ENCODE measurements at places on chromosomes 1 and 21.

DNA sequence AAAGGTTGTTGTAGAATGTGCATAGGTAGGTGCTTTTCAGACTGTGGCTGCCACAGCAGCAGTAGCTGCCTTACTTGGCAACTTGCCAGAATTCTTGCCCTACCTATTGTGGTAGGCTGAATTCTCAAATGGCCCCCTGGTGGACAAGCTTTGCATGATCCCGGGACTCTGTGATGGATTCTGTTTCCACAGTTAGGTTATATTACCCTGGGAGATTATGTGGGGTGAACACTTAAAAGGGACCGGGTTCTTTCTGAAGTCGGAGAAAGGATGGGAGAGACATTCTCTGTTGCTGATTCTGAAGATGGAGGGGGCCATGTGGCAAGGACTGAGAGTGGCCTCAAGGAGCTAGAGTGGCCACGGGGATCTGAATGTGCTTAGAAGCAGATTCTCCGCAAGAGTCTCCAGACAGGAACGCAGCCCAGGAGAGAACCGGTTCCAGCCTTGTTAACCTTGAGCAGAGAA lies 32.1 kb upstream of the KCNE1 start:
- DNase-seq, result peak; percentile 53

DNA sequence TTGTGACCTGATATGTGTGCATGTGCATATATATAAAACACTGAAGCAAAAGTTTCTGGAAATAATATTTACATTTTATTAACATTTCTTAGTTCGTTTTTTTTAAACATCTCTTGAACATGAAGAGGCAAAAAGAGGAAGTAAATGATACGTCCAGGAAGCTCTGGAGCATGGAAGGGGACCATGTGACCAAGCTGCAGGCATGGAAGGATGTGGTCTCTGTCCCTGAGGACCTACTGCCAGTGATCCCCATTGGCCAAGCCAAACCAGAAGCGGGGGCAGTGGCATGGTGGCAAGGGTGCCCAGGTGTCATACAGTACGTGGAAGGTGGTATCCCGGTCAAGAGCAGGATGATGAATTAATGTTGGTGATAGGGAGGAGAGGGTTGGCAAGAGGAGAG lies 268.3 kb upstream of the PROX1 start:
- DNase-seq, result no peak

DNA sequence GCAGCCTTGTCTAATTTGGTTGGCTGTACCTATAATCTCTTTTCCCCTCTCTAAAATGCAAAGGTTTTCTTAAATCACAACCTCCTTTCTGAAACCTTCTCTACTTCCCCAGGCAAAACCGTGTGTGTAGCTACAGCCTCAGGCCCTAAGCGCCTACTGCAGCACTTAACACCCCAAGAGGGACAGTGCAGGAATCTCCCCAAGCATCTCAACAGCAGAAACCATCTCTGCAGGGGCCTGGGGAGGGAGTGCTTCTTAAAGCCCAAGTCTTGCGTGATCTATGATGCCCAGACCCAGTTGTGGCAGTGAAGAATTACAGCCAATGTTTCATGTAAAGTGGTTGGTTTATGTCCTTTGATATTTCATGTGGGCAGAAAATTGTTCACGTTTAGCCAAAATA lies 159.3 kb downstream of the DSCAM start:
- no peak for DNase-seq

GRCh38 chr21:42091899-42092508 lies 20.9 kb downstream of the UMODL1 start:
- DNase-seq, result no peak

DNA sequence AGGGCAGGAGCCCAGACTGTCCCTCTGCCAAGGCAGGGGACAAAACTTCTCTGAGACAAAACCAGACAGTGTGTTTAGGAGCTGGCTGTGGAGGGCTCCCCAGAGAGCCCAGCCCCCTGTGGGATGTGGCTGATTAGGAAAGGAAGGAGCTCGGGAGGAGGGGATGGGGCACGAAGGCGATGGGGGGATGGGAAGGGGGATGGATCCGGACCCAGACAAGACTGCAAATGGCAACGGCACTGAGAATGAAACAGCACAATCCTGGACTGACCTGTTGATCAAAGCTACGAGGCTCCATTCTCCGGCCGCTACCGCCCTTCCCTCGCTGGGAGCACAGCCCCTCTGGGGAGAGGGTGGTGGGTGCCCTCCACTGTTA lies 33.1 kb downstream of the FOXO6 start:
- no peak for DNase-seq

GRCh38 chr1:192489748-192490147 lies 85.8 kb upstream of the RGS1 start:
- DNase-seq, result no peak

- DNase-seq, result no peak
Observed at GRCh38 chr21:26967062-26967913, at the start of gene ADAMTS5. TSS of gene ADAMTS5 (minus strand) at chr21:26967088. CDS start at chr21:26966391, 697 bp downstream.

DNA sequence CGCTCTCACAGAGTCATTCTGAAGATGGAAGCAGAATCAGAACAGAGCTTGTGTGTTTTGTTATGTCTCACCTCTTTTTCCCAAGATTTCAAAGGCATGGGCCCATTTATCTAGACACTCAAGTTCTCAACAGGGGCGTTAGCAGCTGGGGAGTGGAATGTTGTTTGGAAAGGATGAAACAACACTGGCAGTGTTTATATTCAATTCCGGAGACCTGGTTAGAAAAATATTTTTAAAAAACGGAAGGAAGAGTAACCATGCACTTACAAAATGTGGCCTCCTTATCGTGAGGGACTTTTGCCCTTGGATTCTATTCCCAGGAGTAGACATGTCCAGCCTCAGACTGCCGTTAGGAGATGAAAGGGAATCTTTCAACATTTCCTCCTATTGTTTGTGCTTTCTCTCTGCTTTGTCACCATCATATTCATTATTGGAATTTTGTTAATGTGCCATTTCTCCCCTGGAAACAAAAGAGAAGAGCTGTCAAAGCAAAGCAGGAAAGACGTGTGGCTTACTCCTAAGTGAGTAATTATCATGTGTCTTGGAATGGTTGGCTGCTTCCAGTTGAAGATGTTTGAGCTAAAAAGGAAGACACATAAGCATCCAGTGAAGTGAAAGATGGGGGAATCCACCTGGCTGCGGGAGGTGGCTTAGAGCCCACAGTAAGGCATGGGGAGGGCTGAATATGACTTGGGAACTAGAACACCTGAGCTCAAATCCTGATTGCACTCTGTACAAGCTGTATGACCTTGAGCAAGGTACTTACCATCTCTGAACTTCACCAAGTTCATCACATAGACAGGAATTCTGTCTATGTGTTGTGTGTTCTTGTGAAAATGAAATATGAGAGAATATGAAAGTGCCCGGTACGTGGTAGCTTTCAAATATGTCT lies 71.7 kb upstream of the JUN start:
- DNase-seq, result no peak

DNA sequence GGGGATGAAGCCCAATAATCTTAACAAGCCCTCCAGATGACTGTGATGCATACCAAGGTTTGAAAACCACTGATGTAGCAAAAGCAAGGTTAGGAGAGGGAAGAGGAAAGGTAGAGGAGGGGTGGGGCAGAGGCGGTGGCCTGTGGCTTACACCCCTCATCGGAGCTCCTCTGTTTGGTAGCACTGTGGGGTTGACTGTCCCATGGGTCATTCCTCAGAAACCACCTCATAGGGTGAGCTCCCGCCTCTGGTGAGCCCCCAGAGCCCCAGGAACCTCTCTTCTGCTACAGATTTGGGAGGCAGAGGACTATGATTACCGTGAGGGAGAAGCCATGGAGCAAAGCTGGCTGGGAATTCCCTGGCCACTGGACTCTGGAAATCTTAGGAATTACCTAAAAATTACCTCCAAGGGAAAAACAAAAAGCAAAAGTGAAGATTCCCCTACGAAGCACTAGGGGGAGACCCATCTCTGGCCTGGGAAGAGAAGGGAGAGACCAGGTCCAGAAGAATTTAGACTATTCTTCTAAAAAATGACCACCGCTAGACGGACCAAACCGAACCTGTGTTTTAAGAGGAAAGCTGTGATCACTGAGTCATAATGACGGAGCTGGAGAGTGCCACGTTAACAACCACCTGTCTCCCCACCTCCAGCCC lies 1.5 kb upstream of the RASSF5 start:
- no peak for DNase-seq

- DNase-seq, result no peak
Observed at GRCh38 chr1:109887271-109887670, 23.4 kb upstream of the CSF1 start.

GRCh38 chr1:19156676-19157075 lies 53.4 kb downstream of the UBR4 start:
- DNase-seq, result no peak

GRCh38 chr1:104353580-104353979 lies 603.9 kb downstream of the AMY1C start:
- DNase-seq, result no peak

Data from activated naive CD8-positive, alpha-beta T cell treated with anti-CD3 and anti-CD28 coated beads, Interleukin-2, amount 50 U/mL, for 24 hours (primary cell).